Stimulated activated CD4-positive, alpha-beta T cell treated with anti-CD3 and anti-CD28 coated beads, Interleukin-1b, Interleukin-23, amount 100 ng/mL, for 48 hours (primary cell): ENCODE measurements at places on chromosomes 5 and 9.
A peak's percentile ranks its signal among the peaks of the same experiment; 100 is the strongest.

- DNase-seq, result no peak
Measured at GRCh38 chr9:4861736-4862451, 69.2 kb downstream of the RCL1 start.

DNA sequence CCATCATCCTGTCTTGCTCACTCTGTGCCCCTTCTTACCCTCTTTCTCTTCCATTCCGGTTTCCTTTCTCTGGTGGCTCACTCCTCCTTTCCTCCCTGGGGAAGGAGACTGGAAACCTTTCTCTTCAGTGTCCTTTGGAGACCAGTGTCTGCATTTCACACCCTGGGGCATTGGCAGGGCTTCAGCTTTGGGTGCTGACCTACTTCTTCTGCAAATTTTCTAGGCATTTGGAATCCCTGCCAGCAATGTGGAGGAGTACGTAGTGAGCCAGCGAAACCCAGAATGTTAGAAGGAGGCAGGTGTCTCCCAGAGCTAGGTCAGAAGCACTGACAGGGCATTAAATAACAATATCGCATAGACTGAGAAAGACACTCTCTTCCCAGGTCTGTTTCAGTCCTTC is 122.2 kb downstream of the SLC28A3 start:
- no peak for DNase-seq

DNA sequence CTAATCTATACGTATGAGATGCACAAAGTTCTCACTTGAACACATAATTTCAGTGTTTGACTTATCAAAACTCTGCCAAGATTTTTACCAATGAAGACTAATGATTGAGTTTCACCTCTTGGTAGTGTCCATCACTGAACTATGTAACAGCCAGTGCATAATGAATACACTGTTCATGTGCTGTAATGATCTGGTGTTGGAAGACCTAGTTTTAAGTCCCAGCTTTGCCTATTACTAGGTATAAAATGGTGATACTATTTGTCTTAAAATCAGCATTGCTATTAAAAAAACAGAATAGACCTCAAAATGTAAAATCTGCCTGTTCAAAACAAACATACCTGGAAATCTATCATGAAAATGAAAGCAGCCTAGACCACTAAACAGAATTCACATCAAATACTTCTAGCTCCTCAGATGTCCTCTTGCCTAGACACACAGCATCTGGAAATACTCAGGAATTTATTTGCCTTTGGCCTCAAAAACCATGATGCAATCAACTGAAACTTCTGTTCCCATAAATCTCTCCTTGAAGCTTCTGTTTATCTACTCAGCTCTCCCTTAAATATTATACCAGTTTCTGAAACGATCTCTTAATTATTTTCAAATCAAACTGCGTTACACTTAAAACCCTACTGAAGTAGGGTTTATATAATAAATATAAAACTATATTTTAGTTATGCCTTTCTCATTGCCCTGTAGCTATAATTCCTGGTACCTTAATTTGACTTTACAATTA is 38.1 kb downstream of the MRPS27 start:
- DNase-seq, result no peak

DNA sequence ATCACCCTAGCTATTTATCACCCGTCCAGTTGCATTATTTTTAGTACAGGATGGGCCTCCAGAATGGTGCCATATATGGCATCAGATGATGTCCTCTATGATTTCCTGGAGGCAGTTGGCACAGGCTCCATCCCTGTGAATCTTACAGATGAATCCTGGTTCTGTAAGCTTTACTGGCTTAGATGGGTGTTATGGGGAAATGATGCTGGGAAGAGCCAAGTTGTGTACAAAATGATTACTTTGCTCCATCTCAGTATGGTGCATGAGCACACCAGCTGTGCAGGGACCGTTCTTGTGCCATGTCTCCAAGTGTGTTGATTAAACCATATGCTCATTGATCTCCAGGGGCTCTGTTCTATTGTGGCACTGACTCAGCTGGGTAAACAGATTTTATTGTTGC is 755.7 kb downstream of the TLR4 start:
- DNase-seq, result no peak

DNA sequence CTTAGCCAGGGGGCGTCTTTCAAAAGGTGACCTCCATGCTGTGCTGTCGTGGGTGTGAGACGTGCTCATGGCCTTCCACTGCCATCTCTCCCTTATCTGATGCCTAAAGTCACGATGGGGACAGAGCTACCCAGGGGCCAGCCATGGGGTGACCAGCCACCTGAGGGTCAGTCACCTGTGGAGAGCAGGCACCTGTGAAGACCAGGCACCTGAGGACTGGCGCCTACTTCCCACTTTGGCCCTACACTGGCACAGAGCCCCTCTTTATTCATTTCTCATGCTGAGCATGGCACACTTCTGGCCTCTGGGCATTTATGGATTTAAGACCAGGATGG is 6.4 kb upstream of the EXOC3 start:
- DNase-seq, result no peak

GRCh38 chr9:33129886-33130881 is 37.0 kb downstream of the B4GALT1 start:
- peak; percentile 13 for DNase-seq

DNA sequence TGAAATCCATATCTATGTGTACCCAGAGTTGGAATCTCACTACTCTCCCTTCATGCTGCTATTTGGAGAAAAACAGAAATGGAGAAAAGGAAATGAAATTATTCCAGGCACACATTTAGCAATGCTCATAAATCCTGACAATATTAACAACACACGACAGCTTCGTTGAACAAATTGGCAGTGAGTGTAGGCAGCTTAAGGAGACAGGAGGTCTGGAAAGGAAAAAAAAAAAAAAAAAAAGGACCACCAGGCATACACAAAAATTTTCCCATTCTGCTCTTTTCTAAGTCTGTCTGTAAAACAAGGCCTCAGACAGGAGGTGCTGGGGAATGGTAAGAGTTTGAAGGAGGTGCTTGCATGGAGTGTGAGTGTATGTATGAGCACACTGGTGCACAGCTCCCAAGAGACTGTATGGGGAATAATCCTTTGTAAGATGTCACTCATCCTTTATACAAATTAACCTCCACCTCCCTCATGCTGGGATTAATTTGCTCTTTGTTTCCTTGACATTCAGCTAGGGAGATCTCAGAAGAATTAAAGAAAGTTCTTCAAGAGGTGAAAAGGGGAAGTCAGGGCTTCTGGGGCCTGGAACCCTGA is 78.9 kb downstream of the ASTN2 start:
- no peak for DNase-seq
